ENCODE measurements at places on chromosomes 1 and 21. TPM values are rescaled to one million over a fixed set of nuclear protein-coding genes. Genes with fewer than 3 reads are reported as not detected.

The LYPLA2 gene
- polyA plus RNA-seq: 117 TPM

The PPP1R12B gene
- polyA plus RNA-seq: 4.3 TPM

The PADI1 gene
- not detected for polyA plus RNA-seq

The MYBPH gene
- not detected for polyA plus RNA-seq

The SLC37A1 gene
- 0.09 TPM for polyA plus RNA-seq

The SEC16B gene
- polyA plus RNA-seq: 0.21 TPM

The CCDC185 gene
- not detected for polyA plus RNA-seq

The GNAT2 gene
- polyA plus RNA-seq: not detected

The LDLRAD1 gene
- polyA plus RNA-seq: not detected

Measured in immature natural killer cell (primary cell).